IMR-90 (cell line): ENCODE measurements at places on chromosomes 1 and 21. TPM values are rescaled to one million over a fixed set of nuclear protein-coding genes. Genes with fewer than 3 reads are reported as not detected.

- no peak overlapping the region for H3K27ac ChIP-seq
- no peaks in the 10 kb centered on the region for H3K36me3 ChIP-seq
- H3K4me3 ChIP-seq, result no peak overlapping the region
- peaks cover 7% of the 10 kb centered on the region for H3K27me3 ChIP-seq
- DNase-seq, result no peak
- H3K4me1 ChIP-seq, result no peaks in the 10 kb centered on the region
Measured at GRCh38 chr1:167165948-167166689, 54.6 kb upstream of the POU2F1 start.

The GPX7 gene
- total RNA-seq, result 3.1 and 3.4 TPM in 2 replicates

DNA sequence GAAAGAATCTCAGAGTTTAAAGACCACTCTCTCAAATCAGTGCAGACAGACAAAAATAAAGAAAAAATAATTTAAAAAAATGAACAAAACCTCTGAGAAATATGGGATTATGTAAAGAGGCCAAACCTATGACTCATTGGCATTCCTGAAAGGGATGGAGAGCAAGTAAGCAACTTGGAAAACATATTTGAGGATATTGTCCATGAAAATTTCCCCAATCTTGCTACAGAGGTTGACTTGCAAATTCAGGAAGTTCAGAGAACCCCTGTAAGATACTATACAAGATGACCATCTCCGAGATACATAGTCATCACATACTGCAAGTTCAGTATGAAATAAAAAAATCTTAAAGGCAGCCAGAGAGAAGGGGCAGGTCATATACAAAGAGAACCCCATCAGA is 43.7 kb upstream of the IVNS1ABP start:
- H3K27me3 ChIP-seq, result no peaks in the 10 kb centered on the region
- H3K27ac ChIP-seq, result no peak overlapping the region
- peak; percentile 50 for DNase-seq
- H3K36me3 ChIP-seq, result no peaks in the 10 kb centered on the region

GRCh38 chr1:199685369-199685768 is 342.1 kb upstream of the NR5A2 start:
- no peak overlapping the region for H3K27ac ChIP-seq
- DNase-seq, result peak; percentile 75
- peaks cover 6% of the 10 kb centered on the region for H3K4me1 ChIP-seq
- H3K36me3 ChIP-seq, result no peaks in the 10 kb centered on the region
- H3K27me3 ChIP-seq, result no peaks in the 10 kb centered on the region

The ANKRD45 gene
- total RNA-seq, result under 0.01 TPM in 1 of 2 replicates, not detected in the other

- peaks cover 27% of the 10 kb centered on the region for H3K4me1 ChIP-seq
- DNase-seq, result no peak
- no peaks in the 10 kb centered on the region for H3K27me3 ChIP-seq
- no peak overlapping the region for H3K4me3 ChIP-seq
Measured at GRCh38 chr21:42986125-42986783, 11.9 kb downstream of the PKNOX1 start.

DNA sequence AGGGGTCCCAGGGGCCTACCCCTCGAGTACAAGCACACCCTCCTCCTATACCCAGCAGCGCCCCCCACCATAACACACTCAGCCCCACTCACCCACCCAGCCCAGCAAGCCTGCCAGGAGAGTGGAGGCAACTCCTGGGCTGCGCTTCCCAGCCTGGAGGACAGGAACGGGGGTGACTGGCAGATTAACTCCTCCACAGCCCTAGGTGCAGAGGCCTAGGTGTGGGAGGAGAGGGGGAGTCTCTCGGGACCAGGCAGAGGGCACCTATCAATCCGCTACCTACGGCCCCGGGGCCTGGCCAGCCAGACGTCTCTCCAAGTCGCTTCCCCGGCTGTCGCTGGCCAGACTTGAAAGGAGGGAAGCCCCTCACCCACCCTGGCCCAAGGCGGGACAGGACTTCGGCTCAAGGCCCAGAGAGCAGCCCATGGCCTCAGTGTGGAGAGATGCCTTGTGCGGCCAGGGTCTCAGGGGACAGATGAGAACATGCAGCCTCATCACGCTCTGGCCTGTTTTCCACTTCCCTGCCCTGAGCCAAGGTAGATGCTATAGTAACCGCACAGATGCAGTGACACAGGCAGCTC is 24.9 kb downstream of the MATN1 start:
- DNase-seq, result no peak
- H3K27me3 ChIP-seq, result peaks cover 11% of the 10 kb centered on the region; the same call in 1 of the 2 replicates
- H3K4me3 ChIP-seq, result no peak overlapping the region
- H3K4me1 ChIP-seq, result peaks cover 4% of the 10 kb centered on the region; the same call in 1 of the 2 replicates
- no peaks in the 10 kb centered on the region for H3K36me3 ChIP-seq

The EXO5 gene
- total RNA-seq, result 11.1 and 13.1 TPM in 2 replicates

- no peaks in the 10 kb centered on the region for H3K36me3 ChIP-seq
- peaks cover 3% of the 10 kb centered on the region; the same call in 1 of the 2 replicates for H3K4me1 ChIP-seq
- H3K27me3 ChIP-seq, result no peaks in the 10 kb centered on the region
- no peak overlapping the region for H3K27ac ChIP-seq
- H3K4me3 ChIP-seq, result no peak overlapping the region
Measured at GRCh38 chr1:222061711-222062359, 319.9 kb upstream of the DUSP10 start.

The NHLH2 gene
- not detected in 2 replicates for total RNA-seq

DNA sequence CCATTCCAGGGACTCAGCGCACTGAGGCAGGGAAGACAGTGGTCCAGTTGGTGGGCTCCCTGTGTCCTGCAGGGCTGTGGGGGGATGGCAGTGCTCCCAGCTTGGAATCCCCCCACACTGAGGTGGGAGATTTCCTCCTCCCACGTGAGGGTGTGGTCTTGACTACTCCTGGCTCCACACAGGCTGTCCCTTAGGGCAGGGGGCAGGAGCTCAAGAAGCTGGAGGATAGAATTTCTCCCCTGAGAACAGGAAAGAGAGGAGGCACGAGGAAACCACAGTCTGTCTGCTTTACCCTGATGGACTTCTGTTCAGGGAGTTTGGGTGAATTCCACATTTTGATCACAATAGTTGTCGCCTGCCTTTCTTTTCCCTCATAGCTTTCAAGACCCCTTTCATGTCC is 62.1 kb downstream of the CACNA1E start:
- no peak overlapping the region for H3K4me3 ChIP-seq
- no peaks in the 10 kb centered on the region for H3K36me3 ChIP-seq
- no peak overlapping the region for H3K27ac ChIP-seq
- H3K4me1 ChIP-seq, result no peaks in the 10 kb centered on the region
- no peaks in the 10 kb centered on the region for H3K27me3 ChIP-seq
- DNase-seq, result no peak

GRCh38 chr21:17930093-17930492 is 110.9 kb upstream of the C21orf91 start:
- DNase-seq, result no peak
- H3K4me3 ChIP-seq, result no peak overlapping the region
- H3K27me3 ChIP-seq, result no peaks in the 10 kb centered on the region

GRCh38 chr1:111833334-111833733 is 77.6 kb downstream of the DDX20 start:
- DNase-seq, result peak; percentile 13
- no peak overlapping the region for H3K4me3 ChIP-seq
- no peaks in the 10 kb centered on the region; the same call in 1 of the 2 replicates for H3K27me3 ChIP-seq

GRCh38 chr1:205950280-205950679 is 7.0 kb upstream of the SLC26A9 start:
- H3K4me3 ChIP-seq, result no peak overlapping the region
- peaks cover 59% of the 10 kb centered on the region for H3K27me3 ChIP-seq
- H3K36me3 ChIP-seq, result no peaks in the 10 kb centered on the region
- H3K27ac ChIP-seq, result no peak overlapping the region
- no peaks in the 10 kb centered on the region for H3K4me1 ChIP-seq
- DNase-seq, result peak; percentile 37

The CRNN gene
- not detected in 2 replicates for total RNA-seq

DNA sequence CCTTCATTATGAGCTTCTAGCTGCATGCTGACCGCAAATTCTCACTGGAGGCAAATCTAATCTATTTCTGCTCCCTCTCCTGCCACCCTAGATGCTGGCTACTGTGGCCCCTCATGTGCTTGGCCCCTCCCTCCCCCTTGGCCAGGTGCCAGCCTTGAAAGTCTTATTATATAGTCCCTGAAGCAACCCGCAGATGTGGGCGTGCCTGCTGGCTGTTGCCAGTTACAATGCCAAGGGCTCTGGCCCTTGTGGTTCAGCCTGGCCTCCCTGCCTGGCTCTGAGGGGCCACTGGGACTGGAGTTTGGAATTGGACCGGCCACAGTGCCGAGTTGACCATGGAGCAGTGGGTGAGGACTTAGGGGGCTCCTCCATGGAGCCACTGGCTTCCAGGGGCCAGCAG is 78.9 kb upstream of the ACTRT2 start:
- H3K4me1 ChIP-seq, result no peaks in the 10 kb centered on the region
- H3K27ac ChIP-seq, result no peak overlapping the region
- H3K36me3 ChIP-seq, result no peaks in the 10 kb centered on the region
- H3K27me3 ChIP-seq, result no peaks in the 10 kb centered on the region
- no peak overlapping the region for H3K4me3 ChIP-seq

The PKP1 gene
- total RNA-seq, result under 0.01 and 0.18 TPM in 2 replicates

DNA sequence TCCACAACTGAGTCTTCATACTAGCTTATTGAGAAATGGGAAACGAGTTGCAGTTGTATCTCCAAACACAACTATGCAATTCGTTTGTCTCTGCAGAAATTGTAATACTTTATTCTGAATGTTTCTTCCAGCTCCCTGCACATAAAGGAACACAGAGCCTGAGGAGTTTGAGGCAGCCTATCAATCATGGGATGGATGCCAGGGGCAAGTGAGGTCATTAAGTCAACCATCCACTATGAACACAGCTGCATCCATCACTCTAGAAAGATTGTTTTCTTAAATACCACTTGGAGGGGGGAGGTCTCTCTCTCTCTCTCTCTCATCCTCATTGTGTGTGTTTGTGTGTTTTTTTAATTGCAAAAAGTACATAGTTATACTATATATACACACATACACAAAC is 2.9 kb upstream of the PSMB2 start:
- no peaks in the 10 kb centered on the region for H3K4me1 ChIP-seq
- no peak overlapping the region for H3K27ac ChIP-seq
- H3K27me3 ChIP-seq, result peaks cover 14% of the 10 kb centered on the region
- DNase-seq, result no peak
- H3K4me3 ChIP-seq, result no peak overlapping the region

DNA sequence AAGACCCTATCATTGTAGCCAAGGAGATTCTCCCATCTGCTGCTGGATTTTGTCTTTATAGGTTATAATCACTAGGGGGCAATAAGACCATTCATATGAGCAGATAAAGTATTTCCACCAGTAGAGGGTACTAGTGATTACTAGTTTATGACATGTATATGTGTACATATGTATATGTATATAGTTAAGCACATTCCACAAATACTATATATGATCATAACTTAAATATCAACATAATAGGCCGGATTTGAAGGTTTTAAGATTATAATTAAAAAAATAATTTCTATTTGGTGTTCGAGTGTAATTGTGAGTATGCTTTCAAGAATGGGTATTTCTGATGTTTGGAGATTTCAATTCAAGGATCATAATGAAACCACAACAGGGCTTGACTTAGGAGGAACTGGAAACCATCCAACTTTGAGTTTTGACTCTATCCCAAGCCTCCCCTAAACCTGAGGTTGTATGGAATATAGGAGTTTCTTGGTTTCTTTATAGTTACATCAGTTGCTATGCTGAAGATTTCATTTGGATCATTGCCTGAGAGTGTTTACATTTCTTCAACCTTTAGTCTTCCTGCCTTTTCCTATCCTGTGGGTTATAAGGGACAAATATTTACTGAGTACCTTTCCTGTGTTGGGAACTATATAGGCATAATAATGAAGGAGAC is 16.9 kb downstream of the TCEANC2 start:
- H3K36me3 ChIP-seq, result no peaks in the 10 kb centered on the region
- no peaks in the 10 kb centered on the region for H3K27me3 ChIP-seq
- peaks cover 3% of the 10 kb centered on the region; the same call in 1 of the 2 replicates for H3K4me1 ChIP-seq
- no peak overlapping the region for H3K27ac ChIP-seq

The PTCH2 gene
- under 0.01 TPM in 2 replicates for total RNA-seq

- no peak overlapping the region for H3K4me3 ChIP-seq
- DNase-seq, result no peak
- H3K27ac ChIP-seq, result no peak overlapping the region
- H3K36me3 ChIP-seq, result no peaks in the 10 kb centered on the region
Measured at GRCh38 chr1:28927266-28927647, 12.9 kb downstream of the EPB41 start.

DNA sequence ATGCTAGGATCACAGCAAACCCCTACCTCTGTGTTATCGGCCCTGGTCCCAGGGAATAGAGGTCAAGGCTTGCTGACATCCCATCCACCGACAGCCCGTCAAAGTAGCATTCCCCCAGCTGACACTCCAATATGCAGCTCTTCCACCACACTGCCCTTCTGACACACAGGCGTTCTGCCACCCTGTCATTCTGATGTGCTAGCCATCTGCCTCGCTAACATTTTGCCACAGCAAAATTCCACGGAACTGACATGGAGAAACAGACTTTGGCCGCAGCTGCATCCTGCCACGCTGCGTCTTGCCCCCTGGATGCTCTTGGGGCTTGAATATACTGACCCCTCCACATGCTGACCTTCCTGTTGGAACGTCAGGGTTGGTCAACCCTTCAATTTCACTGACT is 163.2 kb upstream of the CSF3R start:
- peaks cover 9% of the 10 kb centered on the region for H3K27me3 ChIP-seq
- H3K27ac ChIP-seq, result no peak overlapping the region
- no peak for DNase-seq
- no peaks in the 10 kb centered on the region for H3K36me3 ChIP-seq
- no peak overlapping the region for H3K4me3 ChIP-seq

The SPRR1A gene
- total RNA-seq, result not detected in 2 replicates
